ENCODE measurements at places on chromosomes 16 and 17.

GRCh38 chr17:78868391-78868790 lies 27.8 kb upstream of the USP36 start:
- no peak for DNase-seq
- peaks cover 36% of the 10 kb centered on the region for H3K36me3 ChIP-seq
- no peaks in the 10 kb centered on the region for H3K27me3 ChIP-seq
- H3K4me3 ChIP-seq = no peak overlapping the region
- H3K27ac ChIP-seq = no peak overlapping the region

- no peak for DNase-seq
- H3K27ac ChIP-seq = no peak overlapping the region
- no peaks in the 10 kb centered on the region for H3K4me1 ChIP-seq
- H3K27me3 ChIP-seq = no peaks in the 10 kb centered on the region
- H3K4me3 ChIP-seq = no peak overlapping the region
- H3K36me3 ChIP-seq = no peaks in the 10 kb centered on the region
Observed at GRCh38 chr16:49928176-49929041, 72.5 kb upstream of the ZNF423 start.

DNA sequence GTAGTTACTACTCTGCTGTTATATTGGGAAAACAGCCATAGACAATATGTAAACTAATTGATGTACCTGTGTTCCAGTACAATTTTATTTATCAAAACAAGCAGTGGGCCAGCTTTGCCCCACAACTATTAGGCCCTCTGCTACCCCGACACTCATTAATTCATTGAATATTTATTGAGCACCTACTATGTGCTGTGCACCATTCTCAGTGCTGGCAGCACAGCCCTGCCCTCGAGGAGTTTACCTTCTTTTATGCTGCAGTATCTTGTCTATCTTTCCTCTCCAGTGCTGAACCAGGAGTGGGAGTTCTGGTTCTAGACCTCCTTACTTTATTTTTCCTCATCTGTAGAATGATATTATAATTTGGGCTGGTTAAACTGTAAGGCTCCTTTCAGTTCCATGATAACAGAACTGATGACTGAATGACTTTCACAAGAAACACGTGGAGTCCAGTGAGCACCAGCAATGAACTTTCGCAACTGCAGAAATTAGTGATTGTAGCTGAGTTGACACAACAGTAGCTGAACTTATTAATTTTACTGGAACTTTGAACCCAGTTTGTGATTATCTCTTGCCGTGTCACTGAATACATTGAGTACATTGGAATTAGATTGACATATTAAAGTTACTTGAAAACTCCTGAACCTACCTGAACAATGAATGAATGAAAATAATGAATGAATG lies 2.4 kb downstream of the GOSR2 start:
- H3K27me3 ChIP-seq = no peaks in the 10 kb centered on the region
- no peaks in the 10 kb centered on the region for H3K4me1 ChIP-seq
- H3K4me3 ChIP-seq = no peak overlapping the region
- no peaks in the 10 kb centered on the region for H3K36me3 ChIP-seq
- H3K27ac ChIP-seq = no peak overlapping the region
- no peak for DNase-seq

- no peaks in the 10 kb centered on the region for H3K4me1 ChIP-seq
- H3K36me3 ChIP-seq = peaks cover 13% of the 10 kb centered on the region
Observed at GRCh38 chr17:7440834-7441195, 1.5 kb downstream of the FGF11 start.

DNA sequence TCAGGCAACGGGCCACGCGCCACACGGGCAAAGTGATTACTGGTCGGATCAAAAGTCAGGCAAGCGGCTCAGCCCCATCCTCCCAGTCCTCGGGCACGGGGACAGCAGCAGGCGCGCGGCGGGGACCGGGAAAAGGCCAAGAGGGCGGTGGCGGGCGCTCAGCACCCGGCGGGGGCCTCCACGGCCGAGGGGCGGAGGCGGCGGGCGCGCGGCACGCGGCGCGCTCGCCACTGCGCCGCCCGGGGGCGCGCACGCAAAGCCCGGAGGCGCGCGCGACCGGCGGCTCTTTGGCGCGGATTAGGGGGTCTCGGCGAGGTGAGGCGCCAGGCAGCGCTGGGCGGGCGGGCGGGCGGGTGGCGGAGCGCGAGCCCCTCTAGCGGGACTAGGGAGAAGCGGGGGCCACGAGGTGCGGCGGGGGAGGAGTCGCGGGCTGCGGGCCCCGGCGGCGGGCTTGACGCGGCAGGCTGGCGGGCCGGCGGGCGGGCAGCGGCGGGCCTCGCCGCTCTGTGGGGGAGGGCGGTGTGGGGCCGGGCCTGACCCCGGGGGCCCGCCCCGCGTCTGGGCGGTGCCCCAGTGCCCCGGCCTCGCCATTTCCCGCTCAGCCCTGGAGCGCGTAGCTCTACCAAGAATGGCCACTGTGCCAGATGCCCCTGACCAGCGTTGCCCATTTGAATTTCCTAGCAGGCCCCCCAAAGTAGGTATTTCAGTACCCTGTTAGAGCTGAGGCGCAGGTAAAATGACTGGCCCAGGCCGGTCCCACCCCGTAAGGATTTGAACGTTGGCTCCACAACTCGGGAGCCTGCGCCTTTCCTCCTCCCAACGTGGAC lies at the start of the genes ACACA and TADA2A:
Gene ACACA, minus strand, starts transcription at position 202 of the 827 bp plus-strand sequence. CDS start 537 bp downstream, outside the sequence.
Gene TADA2A, plus strand, starts transcription at position 252 of the 827 bp plus-strand sequence. CDS start 4,480 bp downstream, outside the sequence.
- peak within 1 kb of the TSS; percentile 2 for H3K27ac ChIP-seq
- DNase-seq = peak; percentile 85
- no peaks in the 10 kb centered on the region for H3K4me1 ChIP-seq
- H3K4me3 ChIP-seq = peak within 1 kb of the TSS; percentile 95
- H3K36me3 ChIP-seq = peaks cover 35% of the 10 kb centered on the region
- H3K27me3 ChIP-seq = peaks cover 3% of the 10 kb centered on the region

DNA sequence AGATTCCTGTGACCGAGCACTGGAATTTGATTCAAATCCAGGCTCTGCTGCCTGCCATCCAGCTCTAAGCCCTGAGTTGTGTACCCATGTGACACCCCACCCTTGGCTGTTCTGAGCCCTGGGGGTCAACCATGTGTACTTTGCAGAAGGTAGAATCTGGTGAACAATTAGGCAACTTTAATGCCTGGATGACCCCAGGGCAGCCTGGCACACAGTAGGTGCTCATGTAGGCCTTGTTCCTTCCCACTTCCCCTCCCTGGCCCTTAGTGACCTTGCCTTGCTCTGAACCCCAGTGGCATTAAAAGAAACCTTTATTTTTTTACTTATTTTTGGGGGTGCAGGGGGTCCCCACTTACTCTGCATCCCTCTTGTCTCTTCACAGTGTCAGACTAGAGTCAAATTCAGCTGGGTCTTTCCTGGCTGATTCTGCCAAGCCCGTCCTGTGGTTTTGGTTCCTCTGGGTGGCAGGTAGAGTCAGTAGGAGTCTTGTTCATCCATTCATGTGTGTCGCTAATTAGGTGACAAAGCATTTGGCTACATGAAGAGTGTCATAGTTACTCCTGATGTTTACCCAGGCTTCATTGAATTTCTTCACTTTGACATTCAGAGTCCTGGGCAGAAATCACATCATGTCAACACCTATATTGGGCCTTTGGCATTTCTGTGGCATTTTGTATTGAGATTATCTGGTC lies 89.1 kb downstream of the PLCG2 start:
- H3K36me3 ChIP-seq = no peaks in the 10 kb centered on the region
- no peaks in the 10 kb centered on the region for H3K27me3 ChIP-seq
- H3K4me3 ChIP-seq = no peak overlapping the region

DNA sequence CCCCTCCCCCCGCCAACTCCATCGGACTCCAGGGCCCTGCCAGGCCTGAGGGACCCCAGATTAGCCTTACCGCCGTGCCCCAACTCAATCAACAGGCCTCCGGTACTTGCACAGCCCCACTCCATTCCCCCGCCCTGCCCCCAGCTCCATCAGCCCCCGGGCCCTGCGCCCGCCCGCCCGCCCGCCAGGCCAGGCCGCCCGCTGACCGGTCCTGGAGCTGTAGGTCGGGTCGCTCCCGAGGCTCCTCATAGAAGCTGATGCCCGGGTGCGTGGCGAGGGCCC lies 308 bp downstream of the GTF3C1 start:
- H3K4me3 ChIP-seq = peak overlapping the region; percentile 100
- no peak overlapping the region for H3K27ac ChIP-seq
- no peaks in the 10 kb centered on the region for H3K27me3 ChIP-seq
- peaks cover 12% of the 10 kb centered on the region for H3K36me3 ChIP-seq

DNA sequence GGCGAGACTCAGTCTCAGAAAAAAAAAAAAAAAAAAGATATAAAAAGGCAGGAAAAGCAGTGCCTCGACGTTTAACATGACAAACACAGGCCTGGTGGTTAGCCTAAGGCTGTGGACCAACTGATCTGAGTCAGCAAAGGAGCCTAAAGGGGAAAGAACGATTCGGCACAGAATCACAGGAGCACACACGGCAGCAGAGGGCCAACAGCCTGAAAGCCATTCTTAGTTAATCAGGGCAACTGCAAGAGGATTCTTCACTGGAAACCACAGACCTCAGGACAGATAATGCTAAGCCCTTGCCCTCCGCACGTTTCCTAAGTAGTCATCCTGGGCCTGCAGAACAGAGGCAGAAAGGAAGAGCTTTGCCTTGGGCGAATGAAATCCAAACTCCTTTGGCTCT lies 14.7 kb downstream of the TMEM11 start:
- H3K4me3 ChIP-seq = peak overlapping the region; percentile 26
- DNase-seq = peak; percentile 84
- H3K36me3 ChIP-seq = peaks cover 26% of the 10 kb centered on the region
- peak overlapping the region; percentile 8 for H3K27ac ChIP-seq
- no peaks in the 10 kb centered on the region for H3K27me3 ChIP-seq

- peak; percentile 88 for DNase-seq
- peaks cover 38% of the 10 kb centered on the region for H3K27me3 ChIP-seq
- H3K4me1 ChIP-seq = no peaks in the 10 kb centered on the region
- H3K27ac ChIP-seq = no peak overlapping the region
- peaks cover 6% of the 10 kb centered on the region for H3K36me3 ChIP-seq
Observed at GRCh38 chr17:58249270-58250133, 11.1 kb downstream of the LPO start.

GRCh38 chr17:78784352-78784751 lies 2.3 kb upstream of the CYTH1 start:
- no peaks in the 10 kb centered on the region for H3K27me3 ChIP-seq
- DNase-seq = no peak
- no peaks in the 10 kb centered on the region for H3K4me1 ChIP-seq
- no peaks in the 10 kb centered on the region for H3K36me3 ChIP-seq
- no peak overlapping the region for H3K27ac ChIP-seq

GRCh38 chr16:30948667-30949649 lies at the start of gene ORAI3:
Gene ORAI3 (plus strand): TSS chr16:30949068. CDS start chr16:30949290, 222 bp downstream.
- no peaks in the 10 kb centered on the region for H3K27me3 ChIP-seq
- H3K4me1 ChIP-seq = no peaks in the 10 kb centered on the region
- DNase-seq = peak; percentile 77
- H3K36me3 ChIP-seq = peaks cover 18% of the 10 kb centered on the region
- peak within 1 kb of the TSS; percentile 91 for H3K4me3 ChIP-seq
- no peak within 1 kb of the TSS for H3K27ac ChIP-seq

DNA sequence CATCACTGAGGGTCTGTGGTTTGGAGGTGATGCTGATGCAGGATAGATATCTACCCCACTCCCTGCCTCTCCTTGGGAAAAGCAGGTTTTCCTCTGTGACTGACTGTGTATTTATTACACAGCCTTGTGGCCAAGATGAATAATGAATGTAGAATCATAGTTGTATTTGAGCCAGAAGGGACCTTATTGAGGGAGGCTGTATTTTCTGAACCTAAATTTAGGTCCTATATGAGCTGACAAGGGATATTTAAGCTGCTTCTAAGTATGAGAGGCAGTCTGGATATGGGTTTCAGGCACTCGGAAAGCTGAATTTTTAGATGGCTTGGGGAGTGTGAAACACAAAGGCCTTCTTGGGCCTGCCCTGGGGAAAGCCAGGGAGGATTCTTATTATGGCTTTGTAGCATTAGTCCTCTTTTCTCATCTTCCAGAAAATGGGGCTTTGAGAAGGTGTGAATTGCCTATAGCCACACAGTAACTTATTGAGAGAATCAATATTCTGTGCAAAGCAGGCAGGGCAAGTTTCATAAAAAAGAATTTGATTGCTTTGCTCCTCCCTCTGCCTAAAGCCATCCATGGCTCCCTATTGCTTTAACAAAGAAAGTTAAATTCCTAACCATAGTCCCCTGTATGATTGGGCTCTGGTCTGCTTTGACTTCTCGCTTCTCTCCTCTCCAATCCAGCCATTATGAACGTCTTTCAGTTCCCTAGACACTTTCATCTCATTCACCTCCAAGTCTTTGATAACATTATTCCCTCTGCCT lies 144.8 kb downstream of the SHISA9 start:
- no peak for DNase-seq
- H3K36me3 ChIP-seq = peaks cover 10% of the 10 kb centered on the region
- peaks cover 2% of the 10 kb centered on the region for H3K4me1 ChIP-seq
- no peak overlapping the region for H3K4me3 ChIP-seq
- H3K27me3 ChIP-seq = no peaks in the 10 kb centered on the region

GRCh38 chr16:46932802-46933201 lies 40.7 kb downstream of the DNAJA2 start:
- no peak overlapping the region for H3K27ac ChIP-seq
- H3K4me1 ChIP-seq = no peaks in the 10 kb centered on the region
- no peaks in the 10 kb centered on the region for H3K27me3 ChIP-seq
- peak; percentile 79 for DNase-seq
- peaks cover 18% of the 10 kb centered on the region for H3K36me3 ChIP-seq

DNA sequence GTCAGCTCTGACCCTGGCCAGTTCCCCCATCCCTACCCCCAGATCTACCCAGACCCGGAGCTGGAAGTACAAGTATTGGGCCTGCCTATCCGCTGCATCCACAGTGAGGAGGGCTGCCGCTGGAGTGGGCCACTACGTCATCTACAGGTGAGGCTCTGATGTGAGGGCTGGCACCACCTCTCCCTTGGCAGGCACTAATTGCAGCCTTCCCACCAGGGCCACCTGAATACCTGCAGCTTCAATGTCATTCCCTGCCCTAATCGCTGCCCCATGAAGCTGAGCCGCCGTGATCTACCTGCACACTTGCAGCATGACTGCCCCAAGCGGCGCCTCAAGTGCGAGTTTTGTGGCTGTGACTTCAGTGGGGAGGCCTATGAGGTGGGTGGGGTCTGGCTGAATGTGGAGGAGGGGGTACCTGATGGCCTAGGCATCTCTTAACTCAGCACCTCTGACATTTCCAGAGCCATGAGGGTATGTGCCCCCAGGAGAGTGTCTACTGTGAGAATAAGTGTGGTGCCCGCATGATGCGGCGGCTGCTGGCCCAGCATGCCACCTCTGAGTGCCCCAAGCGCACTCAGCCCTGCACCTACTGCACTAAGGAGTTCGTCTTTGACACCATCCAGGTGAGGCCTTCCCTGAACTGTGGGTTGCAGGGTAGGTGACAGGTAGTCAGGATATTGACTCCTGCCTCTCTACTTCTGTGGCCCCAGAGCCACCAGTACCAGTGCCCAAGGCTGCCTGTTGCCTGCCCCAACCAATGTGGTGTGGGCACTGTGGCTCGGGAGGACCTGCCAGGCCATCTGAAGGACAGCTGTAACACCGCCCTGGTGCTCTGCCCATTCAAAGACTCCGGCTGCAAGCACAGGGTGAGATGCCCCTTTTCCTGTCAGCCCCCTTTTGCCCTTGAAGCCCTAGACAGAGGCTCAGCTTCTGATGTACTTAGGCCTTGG lies 4.3 kb downstream of the TRAF4 start:
- H3K36me3 ChIP-seq = peaks cover 47% of the 10 kb centered on the region
- H3K27ac ChIP-seq = no peak overlapping the region
- no peaks in the 10 kb centered on the region for H3K27me3 ChIP-seq
- H3K4me1 ChIP-seq = peaks cover 5% of the 10 kb centered on the region
- peak overlapping the region; percentile 40 for H3K4me3 ChIP-seq
- peak; percentile 36 for DNase-seq

- no peaks in the 10 kb centered on the region for H3K36me3 ChIP-seq
- H3K27me3 ChIP-seq = no peaks in the 10 kb centered on the region
- no peak overlapping the region for H3K4me3 ChIP-seq
Observed at GRCh38 chr17:63546308-63547082, 3.8 kb upstream of the DCAF7 start.

All from H9 (cell line).